Mesothelial cell of epicardium (in vitro differentiated cells): ENCODE measurements at places on chromosomes 6 and 20. TPM values are rescaled to one million over a fixed set of nuclear protein-coding genes. Genes with fewer than 3 reads are reported as not detected.

FERMT1 gene
- 21.9 to 24.7 TPM (median 22.4 TPM) in 3 replicates for total RNA-seq

SLC32A1 gene
- total RNA-seq, result not detected in 3 replicates

SLC22A7 gene
- not detected in 3 replicates for total RNA-seq

PRR18 gene
- 0.20 to 0.38 TPM (median 0.31 TPM) in 3 replicates for total RNA-seq

EFCAB8 gene
- total RNA-seq, result 0.11 to 0.51 TPM (median 0.47 TPM) in 3 replicates

BMP5 gene
- 3.9 to 5.0 TPM (median 4.9 TPM) in 3 replicates for total RNA-seq

MROH8 gene
- 4.9 to 6.4 TPM (median 6.3 TPM) in 3 replicates for total RNA-seq

SCGN gene
- not detected in 3 replicates for total RNA-seq

PLCB1 gene
- total RNA-seq, result 35.4 to 41.5 TPM (median 35.4 TPM) in 3 replicates

ZNF311 gene
- total RNA-seq, result 2.1 to 2.6 TPM (median 2.3 TPM) in 3 replicates

ROS1 gene
- not detected in 3 replicates for total RNA-seq

CRISP1 gene
- not detected in 3 replicates for total RNA-seq

CCM2L gene
- total RNA-seq, result 0.16 to 0.38 TPM in 2 of 3 replicates, not detected in the other

RAET1E gene
- total RNA-seq, result not detected in 3 replicates

CAGE1 gene
- 0.09 to 0.18 TPM (median 0.09 TPM) in 3 replicates for total RNA-seq

TEAD3 gene
- 88.2 to 91.8 TPM (median 91.4 TPM) in 3 replicates for total RNA-seq

RWDD1 gene
- 34.4 to 37.6 TPM (median 37.0 TPM) in 3 replicates for total RNA-seq

CRIP3 gene
- 2.2 to 3.4 TPM (median 2.9 TPM) in 3 replicates for total RNA-seq
